ENCODE measurements at places on chromosomes 4 and X. TPM values are rescaled to one million over a fixed set of nuclear protein-coding genes. Genes with fewer than 3 reads are reported as not detected.

- H3K36me3 ChIP-seq = no peaks in the 10 kb centered on the region
- H3K27me3 ChIP-seq = no peaks in the 10 kb centered on the region
- no peaks in the 10 kb centered on the region for H3K4me1 ChIP-seq
- no peak overlapping the region for H3K4me3 ChIP-seq
- DNase-seq = no peak
Measured at GRCh38 chrX:99653352-99653751, 756.7 kb downstream of the PCDH19 start.

GRCh38 chrX:110317061-110317819 lies 645 bp downstream of the AMMECR1 start:
- no peaks in the 10 kb centered on the region for H3K36me3 ChIP-seq
- H3K4me1 ChIP-seq = peaks cover 6% of the 10 kb centered on the region
- no peak for DNase-seq
- H3K4me3 ChIP-seq = peak overlapping the region; percentile 80

- H3K4me1 ChIP-seq = no peaks in the 10 kb centered on the region
- H3K27me3 ChIP-seq = no peaks in the 10 kb centered on the region
- H3K36me3 ChIP-seq = peaks cover 17% of the 10 kb centered on the region
- no peak overlapping the region for H3K4me3 ChIP-seq
- no peak for DNase-seq
Measured at GRCh38 chr4:150325872-150326271, 247.6 kb downstream of the DCLK2 start.

- H3K4me1 ChIP-seq = no peaks in the 10 kb centered on the region
- no peak overlapping the region for H3K4me3 ChIP-seq
- DNase-seq = no peak
- H3K36me3 ChIP-seq = no peaks in the 10 kb centered on the region
- H3K27me3 ChIP-seq = no peaks in the 10 kb centered on the region
Measured at GRCh38 chr4:81084634-81085033, 54.1 kb downstream of the BMP3 start.

DNA sequence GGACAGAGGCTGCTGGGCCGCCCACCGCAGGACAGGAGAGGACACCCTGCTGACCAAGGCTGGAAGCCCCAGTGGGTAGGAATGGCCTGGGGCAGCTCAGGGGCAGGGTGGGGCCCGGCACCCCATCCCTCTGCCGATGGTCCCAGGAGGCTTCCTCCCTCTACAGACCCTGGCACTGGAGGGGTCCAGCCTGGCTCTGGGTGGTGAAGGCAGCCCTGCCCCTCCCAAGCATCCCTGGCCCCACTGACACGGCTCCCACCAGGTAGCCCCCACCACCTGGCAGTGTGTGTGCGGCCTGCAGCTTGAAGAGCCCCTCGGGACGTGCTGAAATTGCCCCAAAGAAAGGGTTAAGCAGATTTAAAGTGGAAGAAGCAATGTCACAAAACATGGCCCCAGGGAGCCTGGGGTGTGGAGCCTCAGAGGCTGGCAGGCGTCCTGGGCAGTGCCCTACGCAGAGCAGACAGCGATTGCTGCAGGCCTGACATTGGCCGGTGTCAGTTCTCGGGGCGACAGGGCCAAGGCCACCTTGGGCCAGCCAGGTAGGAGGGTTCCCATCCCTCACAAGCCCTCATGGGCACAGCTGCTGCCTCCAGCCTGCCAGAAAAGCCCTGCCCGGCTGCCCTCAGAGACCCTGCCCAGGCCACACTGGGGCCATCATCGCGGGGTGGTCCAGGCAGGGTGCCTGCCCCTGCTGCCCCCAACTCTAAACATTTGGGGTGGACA lies 80.5 kb downstream of the FAM53A start:
- no peaks in the 10 kb centered on the region for H3K36me3 ChIP-seq
- peaks cover 29% of the 10 kb centered on the region for H3K4me1 ChIP-seq
- H3K27ac ChIP-seq = no peak overlapping the region
- H3K4me3 ChIP-seq = no peak overlapping the region

DNA sequence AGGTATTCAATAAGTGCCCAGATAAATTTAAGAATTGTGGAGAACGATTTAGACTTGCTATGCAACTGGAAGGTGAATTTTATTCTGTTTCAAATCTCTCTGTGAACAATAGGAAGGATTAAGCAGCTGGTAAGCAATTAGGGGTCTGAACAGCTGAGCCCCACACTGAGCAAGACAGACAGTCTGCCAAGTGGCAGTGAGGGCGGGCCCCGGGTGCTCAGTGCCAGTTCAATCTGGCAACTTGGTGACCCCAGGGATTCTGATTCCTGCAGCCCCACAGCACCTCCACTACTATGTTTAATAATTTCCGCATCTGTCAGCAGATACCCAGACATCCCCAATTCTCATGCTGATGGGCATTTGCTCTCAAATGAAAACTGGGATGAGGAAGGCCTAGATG lies 317.3 kb downstream of the PPP1R2C start:
- no peak overlapping the region for H3K4me3 ChIP-seq
- no peaks in the 10 kb centered on the region for H3K4me1 ChIP-seq
- no peaks in the 10 kb centered on the region for H3K27me3 ChIP-seq
- DNase-seq = no peak
- no peak overlapping the region for H3K27ac ChIP-seq

GRCh38 chr4:123748806-123749205 lies 352.2 kb downstream of the SPRY1 start:
- no peak overlapping the region for H3K4me3 ChIP-seq
- no peaks in the 10 kb centered on the region for H3K4me1 ChIP-seq
- no peak overlapping the region for H3K27ac ChIP-seq
- no peaks in the 10 kb centered on the region for H3K36me3 ChIP-seq

DNA sequence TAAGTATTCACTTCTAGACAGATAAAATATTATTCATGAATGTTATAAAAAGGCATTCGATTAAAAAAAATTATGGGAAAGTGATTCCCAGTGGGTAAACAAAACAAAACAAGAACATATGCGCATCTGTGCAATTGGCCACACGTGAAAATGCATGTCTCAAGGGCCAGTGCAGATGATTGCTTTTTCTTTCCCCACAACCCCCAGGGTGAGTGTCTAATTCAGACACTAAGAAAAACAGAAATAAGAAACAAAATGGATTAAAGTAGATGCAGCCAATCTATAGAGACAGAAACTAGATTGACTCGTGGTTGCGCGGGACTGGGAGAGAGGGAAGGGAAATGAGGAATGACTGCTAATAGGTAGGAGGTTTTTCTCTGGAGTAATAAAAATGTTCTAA lies 49.5 kb downstream of the GPM6A start:
- no peaks in the 10 kb centered on the region for H3K27me3 ChIP-seq
- DNase-seq = no peak
- no peaks in the 10 kb centered on the region for H3K36me3 ChIP-seq
- H3K4me3 ChIP-seq = no peak overlapping the region
- no peak overlapping the region for H3K27ac ChIP-seq
- H3K4me1 ChIP-seq = no peaks in the 10 kb centered on the region

DNA sequence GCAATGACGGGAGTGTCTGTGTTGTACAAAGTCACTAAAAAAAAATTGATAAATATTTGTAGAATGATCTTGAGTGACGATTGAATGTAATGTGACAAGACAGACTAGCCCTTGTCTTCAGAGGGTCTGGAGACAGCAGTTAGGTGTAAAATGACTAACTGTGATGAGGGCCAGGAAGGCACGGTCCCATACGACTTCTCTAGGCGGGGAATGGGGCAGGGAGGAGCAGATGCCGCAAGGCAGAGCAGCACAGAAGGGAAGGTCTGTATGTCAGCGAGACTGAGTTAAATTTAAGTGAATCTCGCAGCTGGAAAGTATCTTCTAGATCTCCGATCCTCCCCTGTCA lies 405 bp downstream of the CENPE start:
- H3K4me3 ChIP-seq = peak overlapping the region; percentile 95
- H3K4me1 ChIP-seq = no peaks in the 10 kb centered on the region
- no peaks in the 10 kb centered on the region for H3K36me3 ChIP-seq

DNA sequence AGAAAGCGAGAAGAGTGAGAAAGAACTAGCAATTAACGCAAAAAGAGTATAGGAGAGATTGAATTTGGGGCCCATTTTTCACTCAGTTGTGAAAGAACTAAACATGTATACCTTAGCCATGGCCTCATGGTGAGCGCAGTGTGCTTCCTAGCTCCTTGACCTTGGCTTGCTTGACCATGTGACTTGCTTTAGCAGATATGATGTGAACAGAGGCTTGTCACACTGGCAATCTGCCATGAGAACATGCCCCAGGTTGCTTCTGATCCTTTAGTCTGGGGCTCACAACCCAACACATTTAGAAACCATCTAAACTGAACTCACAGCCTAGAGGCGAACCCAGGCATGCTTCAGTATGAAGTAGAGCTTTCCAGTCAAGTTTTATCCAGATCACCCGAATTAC lies 260.1 kb upstream of the FTHL17 start:
- no peak for DNase-seq
- no peak overlapping the region for H3K4me3 ChIP-seq
- H3K27ac ChIP-seq = no peak overlapping the region
- no peaks in the 10 kb centered on the region for H3K27me3 ChIP-seq

DNA sequence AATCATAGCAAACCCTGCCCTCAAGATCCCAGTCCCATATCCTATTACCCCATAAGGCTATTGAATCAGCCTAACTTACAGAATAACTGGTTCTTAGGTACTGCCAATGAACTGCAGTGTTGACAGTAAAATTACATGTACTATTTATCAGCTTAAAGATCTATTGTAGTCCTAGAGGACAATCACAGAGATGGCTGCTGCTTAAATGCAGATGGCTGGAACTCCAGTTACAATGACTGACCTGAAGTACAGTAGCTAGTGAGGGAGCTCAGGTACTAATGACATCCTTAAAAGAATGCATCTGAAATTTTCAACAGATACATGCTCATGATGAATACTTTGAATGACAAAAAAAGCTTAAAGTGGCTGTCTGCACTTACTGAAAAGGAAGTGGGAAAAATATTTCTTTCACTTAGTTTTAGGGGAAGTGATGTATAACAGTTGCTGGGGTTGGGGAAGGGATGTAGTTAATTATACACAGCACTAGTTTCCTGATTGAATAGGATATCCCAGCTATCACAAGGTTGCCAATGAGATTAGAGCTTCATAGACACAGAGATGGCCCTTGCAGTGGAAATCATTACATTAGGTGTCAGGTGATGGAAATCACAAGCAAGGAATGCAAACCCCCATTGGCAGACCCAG lies 42.0 kb downstream of the USP26 start:
- H3K27ac ChIP-seq = no peak overlapping the region
- no peak overlapping the region for H3K4me3 ChIP-seq
- no peaks in the 10 kb centered on the region for H3K27me3 ChIP-seq
- no peaks in the 10 kb centered on the region for H3K36me3 ChIP-seq
- H3K4me1 ChIP-seq = no peaks in the 10 kb centered on the region

DNA sequence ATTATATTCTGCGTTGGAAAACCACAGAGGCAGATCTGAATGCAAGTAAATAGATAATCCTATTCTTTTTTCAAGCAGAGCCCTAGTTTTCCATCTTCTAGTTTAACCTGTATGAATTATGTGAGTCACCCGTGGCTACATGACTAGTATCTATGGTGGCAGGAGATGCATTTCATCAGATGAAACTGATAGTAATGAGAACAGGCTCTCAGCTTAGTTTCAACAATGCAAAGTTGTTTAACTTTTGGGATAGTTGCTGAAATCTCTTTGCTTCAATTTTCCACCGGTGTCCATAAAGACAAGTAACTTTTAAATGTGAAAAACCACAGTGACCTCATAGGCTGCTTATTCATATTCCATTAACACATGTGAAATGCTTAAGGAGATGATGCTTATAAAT lies 1317.4 kb upstream of the TENM3 start:
- no peak for DNase-seq
- H3K36me3 ChIP-seq = no peaks in the 10 kb centered on the region
- H3K27ac ChIP-seq = no peak overlapping the region
- H3K27me3 ChIP-seq = no peaks in the 10 kb centered on the region

DNA sequence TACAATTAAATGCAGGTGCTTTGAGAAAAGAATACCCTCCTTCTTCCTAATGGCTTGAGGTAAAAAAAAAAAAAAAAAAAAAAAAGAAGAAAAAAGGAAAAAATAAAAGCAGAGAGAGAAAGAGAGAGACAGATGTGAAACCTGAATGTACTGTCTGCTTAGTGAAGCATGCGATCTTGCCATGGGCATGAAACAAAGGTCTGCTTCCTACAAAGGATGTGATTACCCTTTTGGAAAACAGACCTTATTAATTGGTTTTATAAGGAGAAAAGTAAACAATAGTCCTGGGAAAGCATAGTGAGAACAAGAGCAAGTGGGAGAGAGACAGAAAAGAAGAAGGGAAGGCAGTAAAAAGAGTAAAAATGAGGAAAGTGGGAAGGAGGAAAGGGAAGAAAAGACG lies 526.1 kb upstream of the PABPC4L start:
- no peak for DNase-seq
- H3K4me3 ChIP-seq = no peak overlapping the region
- no peaks in the 10 kb centered on the region for H3K4me1 ChIP-seq

- no peak overlapping the region for H3K27ac ChIP-seq
- no peaks in the 10 kb centered on the region for H3K4me1 ChIP-seq
- no peaks in the 10 kb centered on the region for H3K36me3 ChIP-seq
- H3K4me3 ChIP-seq = no peak overlapping the region
Measured at GRCh38 chr4:110629214-110629754, 6.4 kb upstream of the PITX2 start.

GRCh38 chrX:9462456-9462855 lies 2.4 kb upstream of the TBL1X start:
- H3K27me3 ChIP-seq = no peaks in the 10 kb centered on the region
- peak overlapping the region; percentile 40 for H3K4me3 ChIP-seq
- peaks cover 8% of the 10 kb centered on the region for H3K4me1 ChIP-seq
- no peak for DNase-seq
- peak overlapping the region; percentile 70 for H3K27ac ChIP-seq

DNA sequence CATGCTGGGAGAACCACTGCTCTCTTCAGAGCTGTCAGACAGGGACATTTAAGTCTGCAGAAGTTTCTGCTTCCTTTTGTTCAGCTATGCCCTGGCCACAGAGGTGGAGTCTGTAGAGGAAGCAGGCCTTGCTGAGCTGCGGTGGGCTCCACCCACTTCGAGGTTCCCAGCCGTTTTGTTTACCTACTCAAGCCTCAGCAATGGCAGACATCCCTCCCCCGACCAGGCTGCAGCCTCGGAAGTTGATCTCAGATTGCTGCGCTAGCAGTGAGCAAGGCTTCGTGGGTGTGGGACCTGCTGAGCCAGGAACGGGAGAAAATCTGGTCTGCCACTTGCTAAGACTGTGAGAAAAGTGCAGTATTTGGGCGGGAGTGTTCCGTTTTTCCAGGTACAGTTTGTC lies 118.9 kb downstream of the SLC10A6 start:
- H3K4me3 ChIP-seq = no peak overlapping the region
- no peaks in the 10 kb centered on the region for H3K27me3 ChIP-seq
- no peaks in the 10 kb centered on the region for H3K4me1 ChIP-seq
- H3K27ac ChIP-seq = no peak overlapping the region

DNA sequence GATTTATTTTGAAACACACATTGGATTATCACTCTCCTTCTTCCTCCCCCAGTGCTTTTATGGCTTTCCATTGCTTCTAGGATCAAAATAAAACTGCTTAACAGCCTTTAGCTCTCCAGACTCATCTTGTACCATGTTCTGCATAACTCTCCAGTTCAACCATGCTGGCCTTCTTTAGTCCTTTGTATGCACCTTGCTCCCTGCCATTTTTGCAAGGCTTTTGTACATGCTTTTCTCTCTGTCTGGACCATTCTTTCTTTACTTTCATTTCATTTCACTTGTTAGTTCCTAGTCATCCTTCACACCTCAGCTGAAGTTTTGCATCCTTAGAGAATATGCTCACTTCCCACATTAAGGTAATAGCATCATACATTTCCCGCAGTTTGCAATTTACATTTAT lies 6.9 kb downstream of the ARFIP1 start:
- peaks cover 5% of the 10 kb centered on the region for H3K4me1 ChIP-seq
- peak overlapping the region; percentile 37 for H3K27ac ChIP-seq
- no peaks in the 10 kb centered on the region for H3K27me3 ChIP-seq

Gene LDB2
- not detected for total RNA-seq

Gene ART3
- not detected for total RNA-seq

Gene UGT2B11
- not detected for total RNA-seq

Gene ADGRL3
- not detected for total RNA-seq

Gene SLC34A2
- total RNA-seq = not detected

Gene ESX1
- total RNA-seq = not detected

Gene LGI2
- not detected for total RNA-seq

Gene MEPE
- total RNA-seq = not detected

Gene AKAP4
- total RNA-seq = not detected

Gene SMARCA1
- not detected for total RNA-seq
